CD4-positive, alpha-beta memory T cell (primary cell): ENCODE measurements at places on chromosomes 6 and 20.

DNA sequence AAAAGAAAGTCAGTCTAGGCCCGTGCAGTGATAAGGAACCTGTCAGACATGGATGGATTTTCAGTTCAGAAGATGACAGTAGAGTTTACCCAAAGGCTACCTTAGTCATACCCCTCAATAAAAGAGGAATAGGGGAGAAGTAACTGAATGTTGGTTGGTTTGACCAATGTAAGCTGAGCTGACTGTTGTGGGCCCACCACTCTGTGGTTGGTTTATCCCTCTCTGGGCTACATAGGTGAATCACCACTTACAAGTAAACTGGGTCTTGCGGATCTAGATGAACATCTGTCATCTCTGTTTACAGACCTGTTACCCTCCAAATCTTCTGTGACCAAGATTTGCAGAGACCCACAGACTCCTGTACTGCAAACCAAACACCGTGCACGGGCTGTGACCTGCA lies 37.2 kb upstream of the MYLK2 start:
- H3K4me1 ChIP-seq = no peaks in the 10 kb centered on the region
- no peak for DNase-seq
- no peaks in the 10 kb centered on the region for H3K36me3 ChIP-seq
- no peaks in the 10 kb centered on the region for H3K27me3 ChIP-seq
- no peak overlapping the region for H3K27ac ChIP-seq
- H3K4me3 ChIP-seq = no peak overlapping the region

DNA sequence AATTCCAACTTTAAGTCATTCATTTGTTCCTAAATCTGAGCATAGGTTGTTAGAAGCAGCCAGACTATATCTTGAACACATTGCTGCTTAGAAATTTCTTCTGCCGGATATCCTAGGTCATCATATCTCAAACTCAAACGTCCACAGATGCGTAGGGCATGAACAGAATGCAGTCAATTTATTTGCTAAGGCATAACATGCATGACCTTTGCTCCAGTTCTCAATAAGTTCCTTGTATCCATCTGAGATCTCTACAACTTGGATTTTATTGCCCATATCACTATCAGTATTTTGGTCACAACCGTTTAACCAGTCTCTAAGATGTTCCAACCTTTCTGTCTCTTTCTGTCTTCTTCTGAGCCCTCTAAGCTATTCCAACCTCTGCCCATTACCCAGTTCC lies 210.9 kb upstream of the MANEA start:
- H3K27ac ChIP-seq = no peak overlapping the region
- H3K27me3 ChIP-seq = peaks cover 2% of the 10 kb centered on the region
- H3K4me1 ChIP-seq = no peaks in the 10 kb centered on the region

GRCh38 chr6:20909621-20910020 lies 375.4 kb downstream of the CDKAL1 start:
- H3K4me3 ChIP-seq = no peak overlapping the region
- H3K36me3 ChIP-seq = no peaks in the 10 kb centered on the region
- no peaks in the 10 kb centered on the region for H3K27me3 ChIP-seq
- no peaks in the 10 kb centered on the region for H3K4me1 ChIP-seq
- no peak overlapping the region for H3K27ac ChIP-seq
- DNase-seq = no peak

DNA sequence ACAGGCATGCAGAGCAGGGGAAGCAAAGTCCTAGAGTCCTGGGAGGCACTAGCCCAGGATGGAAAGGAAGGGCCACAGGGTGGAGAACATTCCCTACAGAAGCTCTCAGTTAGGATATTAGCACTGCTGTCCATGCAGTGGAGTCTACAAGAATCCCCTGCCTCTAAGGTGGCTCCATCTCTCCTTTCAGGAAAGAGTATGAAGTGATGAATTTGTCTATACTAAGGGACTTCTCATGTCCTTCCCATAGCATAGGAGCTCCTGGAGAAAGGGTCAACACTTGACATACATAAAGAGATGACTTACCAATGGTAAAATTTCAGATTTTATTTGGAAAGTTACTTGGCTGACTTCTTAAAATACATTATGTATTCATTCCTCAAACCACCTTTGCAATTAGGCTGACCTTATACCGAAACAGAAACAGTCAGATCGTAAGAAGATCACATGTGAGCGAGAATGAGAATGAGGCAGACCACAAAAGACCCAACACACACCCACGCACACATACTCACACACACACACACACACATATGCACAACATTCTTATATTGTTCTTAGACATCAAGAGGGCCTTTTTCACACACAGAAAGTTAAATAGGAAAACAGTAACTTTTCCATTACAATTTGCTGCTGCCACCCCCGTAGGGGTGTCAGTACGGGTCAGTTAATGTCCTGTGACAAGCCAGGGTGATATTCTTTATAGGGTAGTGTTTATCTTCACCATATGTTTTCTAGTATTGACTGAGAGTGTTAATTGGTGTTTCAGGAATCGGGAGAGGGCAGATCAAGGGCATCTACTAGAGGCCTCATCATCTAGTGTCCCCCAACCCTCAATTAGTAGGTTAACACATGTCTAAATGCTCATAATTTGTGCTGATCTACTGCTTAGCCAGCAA lies 159.4 kb downstream of the FAXC start:
- no peaks in the 10 kb centered on the region for H3K36me3 ChIP-seq
- H3K4me3 ChIP-seq = no peak overlapping the region
- H3K27me3 ChIP-seq = no peaks in the 10 kb centered on the region
- no peak for DNase-seq

DNA sequence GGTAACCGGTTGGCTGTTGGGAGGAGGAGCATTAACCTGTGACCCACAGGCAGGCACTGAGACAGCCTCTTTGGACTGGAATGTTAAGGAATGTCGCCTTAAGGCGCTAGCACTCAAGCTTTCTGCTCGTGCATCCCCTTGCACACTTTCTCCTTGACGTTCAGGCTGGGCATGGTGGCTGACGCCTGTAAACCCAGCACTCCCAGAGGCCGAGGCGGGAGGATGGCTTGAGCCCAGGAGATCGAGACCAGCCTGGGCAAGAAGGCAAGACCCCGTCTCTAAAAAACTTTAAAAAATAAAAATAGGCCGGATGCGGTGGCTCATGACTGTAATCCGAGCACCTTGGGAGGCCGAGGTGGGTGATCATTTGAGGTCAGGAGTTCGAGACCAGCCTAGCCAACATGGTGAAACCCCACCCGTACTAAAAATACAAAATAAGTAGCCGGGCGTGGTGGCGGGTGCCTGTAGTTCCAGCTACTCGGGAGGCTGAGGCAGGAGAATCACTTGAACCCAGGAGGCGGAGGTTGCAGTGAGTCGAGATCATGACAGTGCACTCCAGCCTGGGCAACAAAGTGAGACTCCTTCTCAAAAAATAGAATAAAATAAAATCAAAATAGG lies 1.9 kb upstream of the GID8 start:
- no peaks in the 10 kb centered on the region for H3K36me3 ChIP-seq
- no peak overlapping the region for H3K27ac ChIP-seq
- DNase-seq = no peak
- no peaks in the 10 kb centered on the region for H3K27me3 ChIP-seq
- no peak overlapping the region for H3K4me3 ChIP-seq

DNA sequence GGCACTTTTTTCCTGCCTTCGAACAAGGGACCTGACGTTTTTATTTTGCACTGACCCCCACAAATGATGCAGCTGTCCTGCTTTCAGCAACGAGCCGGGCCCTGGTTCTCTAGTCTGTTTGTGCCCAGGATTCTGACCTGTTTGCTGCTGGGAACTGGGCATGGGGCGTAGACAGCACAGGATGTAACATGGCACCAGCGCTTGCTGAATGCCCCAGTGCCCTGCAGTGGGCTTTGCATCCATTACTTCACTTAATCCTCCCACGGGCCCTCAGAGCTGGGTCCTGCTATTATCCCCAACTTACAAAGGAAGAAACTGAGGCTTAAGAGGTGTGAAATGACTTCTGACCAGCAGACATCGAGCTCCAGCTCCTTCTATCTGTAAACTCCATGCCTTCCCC lies 80.4 kb upstream of the PMEPA1 start:
- no peaks in the 10 kb centered on the region for H3K36me3 ChIP-seq
- no peak overlapping the region for H3K27ac ChIP-seq
- no peaks in the 10 kb centered on the region for H3K4me1 ChIP-seq

DNA sequence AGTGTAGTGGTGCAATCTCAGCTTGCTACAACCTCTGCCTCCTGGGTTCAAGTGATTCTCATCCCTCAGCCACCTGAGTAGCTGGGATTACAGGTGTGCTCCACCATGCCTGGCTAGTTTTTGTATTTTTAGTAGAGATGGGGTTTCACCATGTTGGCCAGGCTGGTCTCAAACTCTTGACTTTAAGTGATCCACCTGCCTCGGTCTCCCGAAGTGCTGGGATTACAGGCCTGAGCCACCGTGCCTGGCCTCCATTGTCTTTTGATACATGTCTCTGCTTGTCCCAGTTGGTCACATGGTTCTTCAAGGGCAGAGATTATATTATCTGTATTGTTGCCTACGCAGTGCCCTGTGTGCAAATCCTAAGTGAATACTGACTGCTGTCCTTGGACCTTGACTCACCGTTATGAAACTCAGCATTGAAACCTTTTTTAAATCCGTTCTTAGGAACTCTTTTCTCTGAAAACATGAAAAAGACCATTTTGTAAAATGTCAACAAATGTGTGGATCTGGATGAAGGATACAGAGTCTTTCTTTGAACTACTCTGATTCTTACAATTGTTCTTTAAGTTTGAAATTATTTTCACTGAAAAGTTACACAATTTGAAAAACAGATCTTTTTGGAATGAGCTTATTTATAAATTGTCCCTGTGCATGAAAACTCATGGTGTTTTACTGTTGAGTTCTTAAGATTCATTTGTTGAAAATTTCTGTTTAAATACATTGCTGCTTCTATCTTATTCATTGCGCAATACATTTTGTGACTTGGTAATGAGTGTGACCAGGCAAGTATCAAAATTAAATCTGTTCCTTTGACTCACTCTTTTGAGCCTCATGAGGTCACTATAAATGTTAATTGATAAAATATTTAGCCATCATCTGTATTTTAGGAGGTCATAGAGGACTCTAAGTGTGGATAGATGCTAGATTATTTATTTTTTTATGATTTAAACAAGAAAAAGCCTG lies 293.5 kb downstream of the UTRN start:
- H3K27ac ChIP-seq = no peak overlapping the region
- no peaks in the 10 kb centered on the region for H3K27me3 ChIP-seq
- no peak overlapping the region for H3K4me3 ChIP-seq
- peaks cover 37% of the 10 kb centered on the region for H3K4me1 ChIP-seq
- no peak for DNase-seq
- H3K36me3 ChIP-seq = peaks cover 30% of the 10 kb centered on the region

GRCh38 chr6:145587334-145587733 lies 148.0 kb downstream of the EPM2A start:
- no peaks in the 10 kb centered on the region for H3K27me3 ChIP-seq
- DNase-seq = no peak
- H3K36me3 ChIP-seq = no peaks in the 10 kb centered on the region
- H3K27ac ChIP-seq = no peak overlapping the region

DNA sequence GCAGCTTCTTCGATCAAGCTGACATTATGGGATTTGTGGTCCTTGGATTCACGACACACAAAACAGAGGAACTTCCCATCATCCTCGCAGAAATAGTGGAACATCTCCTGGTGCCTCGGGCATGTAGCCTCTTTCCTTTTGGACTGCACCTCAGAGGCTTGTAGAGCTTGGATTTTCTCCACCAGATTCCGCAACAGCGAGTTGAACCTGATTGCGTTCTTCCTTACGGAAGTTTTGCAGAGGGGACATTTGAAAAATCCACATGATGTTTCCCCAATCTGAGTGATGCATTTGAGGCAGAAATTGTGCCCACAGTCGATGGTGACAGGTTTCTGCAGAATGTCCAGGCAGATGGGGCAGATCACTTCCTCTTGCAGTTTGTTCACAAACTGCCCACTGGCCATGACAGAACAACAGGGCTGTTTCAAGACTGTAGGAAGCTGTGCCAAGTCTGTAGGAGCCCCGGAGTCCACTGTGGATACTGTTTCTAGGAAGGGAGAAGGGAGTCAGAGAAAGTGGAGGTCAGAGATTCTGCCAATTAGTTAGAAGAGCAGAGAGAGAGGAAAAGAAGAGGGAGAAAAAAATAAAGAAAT lies 392 bp downstream of the TRIM31 start:
- no peaks in the 10 kb centered on the region for H3K36me3 ChIP-seq
- H3K4me3 ChIP-seq = no peak overlapping the region
- no peaks in the 10 kb centered on the region for H3K4me1 ChIP-seq
- DNase-seq = no peak
- peaks cover 7% of the 10 kb centered on the region for H3K27me3 ChIP-seq
- H3K27ac ChIP-seq = no peak overlapping the region

DNA sequence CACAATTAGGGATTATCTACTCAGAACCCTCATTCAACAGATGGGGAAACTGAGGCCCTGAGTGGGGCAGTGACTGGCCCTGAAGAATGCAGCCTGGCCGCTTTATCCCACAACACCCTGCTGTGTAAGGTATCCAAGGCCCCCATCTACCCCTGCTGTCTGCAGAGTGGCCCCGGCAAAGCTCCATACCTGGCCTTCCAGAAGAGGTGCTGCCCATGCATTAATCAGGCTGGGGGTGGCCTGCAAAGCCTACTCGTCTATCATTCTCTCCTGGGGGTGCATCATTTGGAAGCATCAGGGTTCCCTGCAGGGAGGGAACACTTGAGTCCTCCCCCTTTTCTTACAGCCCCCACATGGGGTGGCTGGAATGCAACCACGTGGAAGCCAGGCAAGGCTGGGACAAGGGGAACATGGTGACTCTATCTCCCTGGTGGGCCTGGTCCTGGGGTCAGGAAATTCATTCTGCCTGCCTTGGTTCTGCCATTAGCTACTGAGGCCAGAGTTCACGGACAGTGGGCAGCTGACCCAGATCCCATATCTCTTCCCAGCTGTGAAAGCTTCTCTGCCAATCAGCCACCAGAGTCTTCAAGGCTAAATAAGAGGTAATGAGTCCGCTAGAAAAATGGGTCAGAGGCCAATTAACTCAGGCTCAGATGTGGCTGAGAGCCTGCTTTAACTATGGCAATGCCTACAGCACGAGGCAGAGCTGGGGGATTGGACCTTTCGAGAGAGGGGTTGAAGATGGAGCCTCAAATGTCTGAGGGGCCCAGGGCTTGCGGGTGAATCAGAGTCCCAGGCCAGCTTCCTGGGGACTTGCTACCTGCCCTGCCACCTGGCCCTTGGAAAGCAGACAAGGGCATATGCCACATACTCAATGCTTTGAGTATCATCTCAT lies 72.3 kb upstream of the TOX2 start:
- DNase-seq = no peak
- H3K27ac ChIP-seq = no peak overlapping the region
- H3K4me1 ChIP-seq = peaks cover 28% of the 10 kb centered on the region
- no peaks in the 10 kb centered on the region for H3K27me3 ChIP-seq
- H3K4me3 ChIP-seq = no peak overlapping the region

DNA sequence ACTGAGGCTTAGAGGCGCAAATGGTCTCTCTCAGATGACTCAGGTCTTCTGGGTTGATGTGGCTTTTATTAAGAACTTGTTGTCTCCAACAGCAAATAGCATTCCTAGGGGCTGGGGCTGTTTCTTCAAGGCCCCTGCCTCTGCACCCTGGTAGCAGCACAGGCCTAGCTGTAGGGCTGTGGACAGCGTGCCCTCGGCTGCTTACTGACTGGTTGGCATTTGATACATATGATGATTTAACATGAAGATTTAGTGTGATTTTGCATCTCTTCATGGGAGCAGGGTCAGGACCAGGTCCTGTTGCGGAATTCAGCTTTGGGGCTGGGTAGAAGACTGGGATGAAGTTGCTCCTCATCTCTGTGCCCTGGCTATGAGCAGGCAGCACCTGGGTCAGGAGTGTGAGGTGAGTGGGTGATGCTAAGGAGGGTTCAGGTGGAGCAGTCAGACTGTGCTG lies 24.3 kb upstream of the IER3 start:
- H3K4me3 ChIP-seq = no peak overlapping the region
- H3K27ac ChIP-seq = peak overlapping the region; percentile 18
- DNase-seq = no peak
- H3K36me3 ChIP-seq = no peaks in the 10 kb centered on the region
